Ascending aorta (tissue), 2 donors: ENCODE measurements at places on chromosomes 2 and 18.

DNA sequence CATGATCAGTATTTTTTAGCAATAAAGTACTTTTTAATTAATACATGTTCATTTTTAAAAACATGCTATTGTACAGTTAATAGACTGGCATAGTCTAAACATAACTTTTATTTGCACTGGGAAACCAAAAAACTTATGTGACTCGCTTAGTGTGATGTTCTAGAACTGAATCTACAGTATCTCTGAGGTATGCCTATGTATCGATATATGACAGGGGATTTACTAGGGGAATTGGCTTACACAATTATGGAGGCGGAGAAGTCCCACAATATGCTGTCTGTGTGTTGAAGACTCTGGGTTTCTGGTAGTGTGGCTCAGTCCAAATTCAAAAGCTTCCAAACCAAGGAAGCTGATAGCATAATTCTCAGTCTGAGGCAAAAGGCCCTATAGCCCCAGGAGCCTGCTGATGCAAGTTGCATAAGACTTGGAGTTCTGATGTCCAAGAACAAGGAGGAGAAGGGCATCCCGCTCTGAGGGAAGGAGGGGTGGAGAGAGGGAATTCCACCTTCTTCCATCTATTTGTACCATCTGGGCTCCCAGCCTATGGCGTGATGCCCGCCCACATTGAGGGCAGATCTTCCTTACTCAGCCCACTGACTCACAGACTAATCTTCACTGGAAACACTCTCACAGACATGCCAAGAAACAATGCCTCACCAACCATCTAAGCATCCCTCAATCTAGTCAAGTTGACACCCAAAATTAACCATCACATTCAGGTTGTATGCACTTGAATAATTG, 27.5 kb downstream of the ZNF638 start:
- DNase-seq: no peak

- no peak for DNase-seq
Observed at GRCh38 chr2:106866641-106867040, 19.3 kb downstream of the ST6GAL2 start.

GRCh38 chr2:230793572-230794359, 71.0 kb upstream of the ITM2C start:
- peak; percentile 73 for DNase-seq

DNA sequence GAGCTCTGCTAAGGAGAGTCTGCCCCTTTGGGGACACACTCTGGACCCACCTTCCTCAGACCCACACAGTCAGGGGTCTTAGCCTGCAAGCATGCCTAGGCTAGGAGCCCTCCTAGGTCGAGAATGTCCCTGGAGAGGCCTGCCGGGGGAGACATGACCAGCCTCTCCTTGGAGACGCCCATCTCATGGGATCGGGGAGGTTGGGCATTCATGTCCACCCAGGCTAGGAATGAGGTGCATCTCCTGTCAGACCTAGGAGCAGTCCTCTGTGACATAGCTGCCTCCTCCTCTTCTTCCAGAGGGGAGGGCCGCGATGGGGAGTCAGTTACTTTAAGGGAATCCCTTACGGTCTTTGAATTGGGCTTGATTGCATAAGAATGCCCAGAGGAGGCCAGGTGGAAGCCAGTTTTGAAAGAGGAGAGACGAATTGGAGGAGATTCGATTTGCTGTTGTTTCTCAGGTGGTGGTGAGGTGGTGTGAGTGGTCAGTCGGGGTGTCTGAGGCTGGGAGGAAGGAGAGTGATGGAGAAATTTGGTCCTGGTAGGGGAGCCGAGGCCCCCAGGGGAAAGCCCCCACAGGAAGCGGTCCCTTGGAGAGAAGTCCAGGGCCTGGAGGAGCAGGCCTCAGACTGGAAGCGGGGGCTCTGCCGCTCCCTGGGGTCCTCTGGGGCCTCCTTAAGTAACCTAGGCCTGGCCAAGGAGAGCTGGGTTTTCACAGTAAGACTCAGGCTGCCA, 241.3 kb downstream of the DYSF start:
- no peak for DNase-seq

- no peak for DNase-seq
Observed at GRCh38 chr18:471716-472115, 28.8 kb downstream of the COLEC12 start.

DNA sequence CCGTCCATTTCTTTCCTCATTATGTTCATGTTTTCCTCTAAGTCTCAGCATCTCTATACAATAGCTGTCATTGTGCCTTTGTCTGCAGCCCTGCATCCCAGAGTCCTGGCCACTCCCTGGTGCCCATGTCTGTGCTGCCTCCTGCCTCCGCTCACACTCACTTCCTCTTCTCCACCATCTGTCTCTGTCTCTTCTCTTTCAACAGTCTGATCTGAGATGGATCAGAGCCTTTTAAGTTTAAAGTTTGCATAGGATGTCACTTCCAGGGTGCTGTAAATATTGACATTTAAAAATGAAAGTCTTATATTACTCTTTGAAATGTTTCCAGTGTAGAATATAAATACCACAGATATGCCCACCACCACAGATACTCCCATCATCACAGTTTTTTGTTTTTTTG, 42.7 kb downstream of the UBE2F start:
- no peak for DNase-seq

- DNase-seq: no peak
Observed at GRCh38 chr2:98155716-98156115, 68.7 kb downstream of the VWA3B start.

GRCh38 chr2:135728064-135728743, 13.5 kb upstream of the UBXN4 start:
- DNase-seq: no peak

GRCh38 chr2:84427235-84428138, 31.6 kb downstream of the SUCLG1 start:
- DNase-seq: no peak

DNA sequence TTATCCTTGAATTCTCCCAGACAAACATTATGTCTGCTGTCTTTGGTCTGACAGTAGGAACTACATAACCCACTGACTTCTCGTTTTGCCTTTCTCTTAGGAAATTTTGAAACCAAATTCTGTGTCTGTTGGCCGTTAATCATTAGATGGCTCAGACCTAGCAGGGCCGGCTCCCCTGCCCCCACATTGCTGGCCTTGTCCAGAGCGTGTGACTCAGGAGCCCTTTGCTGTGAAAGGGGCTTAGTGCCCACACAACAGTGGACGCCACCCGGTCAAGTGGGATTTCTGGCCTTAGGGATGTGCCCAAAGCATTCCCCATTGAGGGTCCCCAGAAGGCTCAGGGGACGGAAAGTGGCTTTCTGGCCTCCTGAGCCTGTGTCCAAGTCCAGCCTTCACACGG, 137.5 kb downstream of the CTIF start:
- no peak for DNase-seq

- no peak for DNase-seq
Observed at GRCh38 chr2:139367416-139367815, 587.2 kb upstream of the NXPH2 start.

DNA sequence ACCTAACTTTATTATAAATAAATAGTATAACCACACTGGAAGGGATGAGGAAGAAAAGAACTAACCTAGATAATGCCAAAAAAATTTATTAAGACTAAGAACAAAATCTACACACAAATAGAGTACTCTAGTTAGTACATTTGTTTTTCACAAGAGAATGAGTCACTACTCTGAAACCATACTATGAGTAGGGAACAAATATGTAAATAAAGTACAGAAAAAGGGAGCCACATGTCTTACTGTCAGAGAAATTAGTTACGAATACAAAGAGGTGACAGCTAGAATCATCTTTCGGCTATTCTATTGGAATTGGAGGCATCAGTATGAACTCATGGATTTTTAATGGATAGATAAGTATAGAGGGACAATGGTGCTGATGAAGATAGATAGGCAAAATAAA, 150.5 kb downstream of the COPS8 start:
- no peak for DNase-seq

- DNase-seq: no peak
Observed at GRCh38 chr2:58571181-58571852, 330.2 kb upstream of the FANCL start.
